ENCODE measurements at places on chromosomes 2 and 18.

DNA sequence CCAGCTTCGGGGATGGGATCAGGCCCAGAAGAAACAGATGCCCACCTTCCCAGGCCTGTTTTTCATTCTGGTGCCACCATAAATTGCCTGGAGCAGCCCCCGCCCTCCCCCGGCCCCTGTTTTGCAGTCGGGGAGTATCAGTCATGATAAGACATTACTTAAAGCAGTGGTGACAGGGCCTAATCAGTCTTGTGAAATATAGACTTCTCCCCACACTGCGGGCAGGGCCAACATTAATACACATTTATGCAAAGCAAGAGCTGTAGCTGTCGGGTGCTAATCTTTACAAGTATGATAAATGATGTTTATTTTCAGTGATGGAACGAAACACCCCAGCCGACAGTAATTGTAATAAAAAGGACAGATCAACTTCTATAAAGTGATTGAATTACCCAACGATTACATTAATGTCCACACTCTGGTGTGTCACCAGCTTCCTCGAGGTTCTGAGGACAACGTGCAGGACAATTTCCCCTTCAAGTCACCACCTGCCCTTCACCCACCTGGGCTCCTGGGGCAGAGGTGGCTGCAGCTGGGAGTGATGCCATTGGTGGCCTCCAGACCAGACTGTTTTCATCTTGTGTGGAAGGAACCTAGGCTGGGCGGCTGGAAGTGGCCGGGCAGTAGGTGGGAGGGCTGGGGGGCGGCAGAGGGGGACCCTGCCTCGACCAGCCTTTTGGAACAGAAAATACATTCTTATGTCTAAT, 226.0 kb downstream of the TFCP2L1 start:
- DNase-seq: no peak

DNA sequence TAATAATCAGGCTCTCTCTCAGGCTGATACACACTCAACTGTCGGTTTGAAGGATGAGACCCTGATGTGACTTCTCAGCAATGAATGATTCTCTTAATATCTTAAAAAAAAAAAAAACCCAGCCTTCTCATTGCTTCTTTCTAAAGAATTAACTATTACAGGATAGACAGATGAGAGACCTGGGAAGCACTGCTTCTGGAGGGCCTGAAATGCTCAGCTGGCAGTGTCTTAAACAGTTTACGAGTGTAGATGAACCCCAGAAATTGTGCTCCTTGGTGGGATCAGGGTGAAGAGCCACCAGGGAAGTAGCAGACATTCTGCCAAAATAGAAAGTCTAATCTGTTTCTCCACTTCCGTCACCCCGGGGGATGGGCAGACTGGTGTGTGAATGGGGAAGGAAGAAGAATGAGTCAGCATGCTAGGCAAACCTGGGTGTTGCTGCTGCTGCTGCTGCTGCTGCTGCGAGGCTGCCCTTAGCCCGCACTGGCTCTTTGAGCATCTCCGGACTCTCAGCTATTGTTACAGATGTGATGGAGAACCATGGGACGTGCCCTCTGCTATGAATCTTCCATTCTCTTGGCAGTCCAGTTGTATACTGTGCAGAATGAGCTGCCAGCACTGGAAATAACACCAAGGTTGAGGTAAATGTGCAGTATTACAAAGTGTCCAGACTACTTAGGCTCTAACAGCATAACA, 158.4 kb downstream of the SETBP1 start:
- DNase-seq: peak; percentile 71

GRCh38 chr18:52190195-52190594, 149.8 kb upstream of the DCC start:
- DNase-seq: no peak

DNA sequence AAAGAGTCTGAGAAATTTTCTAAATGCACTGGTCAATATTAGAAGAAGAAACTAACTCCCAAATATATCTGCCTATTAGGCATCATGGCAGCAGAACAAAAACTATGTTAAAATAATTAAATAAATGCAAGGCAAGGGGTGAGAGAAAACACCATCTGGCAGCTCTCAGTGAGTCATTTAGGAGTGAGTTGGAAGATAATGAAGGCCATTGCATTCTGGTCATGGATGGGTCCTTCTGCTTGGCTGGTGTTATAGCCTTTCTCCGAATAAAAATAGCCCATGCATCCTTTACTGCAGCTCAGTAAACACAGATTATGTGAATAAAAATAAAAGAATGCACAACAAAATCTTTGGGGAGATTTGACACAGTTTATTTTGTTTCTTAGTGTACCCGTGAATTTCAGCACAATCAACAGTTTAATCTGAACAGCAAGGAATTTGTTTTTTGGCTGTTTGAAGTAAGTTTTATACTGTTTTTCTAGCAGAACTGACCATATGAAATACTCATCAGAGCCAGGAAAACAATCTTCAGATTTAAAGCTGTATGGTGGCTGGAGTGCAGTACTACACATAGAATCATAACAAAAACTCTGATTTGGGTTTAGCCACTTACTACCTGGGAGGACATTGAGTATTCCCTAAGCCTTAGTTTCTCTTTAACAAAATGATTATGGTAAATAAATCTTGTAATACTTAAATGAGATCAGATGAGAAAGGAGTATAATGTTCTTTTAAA, 225.1 kb upstream of the ITGA4 start:
- DNase-seq: no peak

- no peak for DNase-seq
Observed at GRCh38 chr2:171745141-171745540, 57.9 kb downstream of the DYNC1I2 start.

DNA sequence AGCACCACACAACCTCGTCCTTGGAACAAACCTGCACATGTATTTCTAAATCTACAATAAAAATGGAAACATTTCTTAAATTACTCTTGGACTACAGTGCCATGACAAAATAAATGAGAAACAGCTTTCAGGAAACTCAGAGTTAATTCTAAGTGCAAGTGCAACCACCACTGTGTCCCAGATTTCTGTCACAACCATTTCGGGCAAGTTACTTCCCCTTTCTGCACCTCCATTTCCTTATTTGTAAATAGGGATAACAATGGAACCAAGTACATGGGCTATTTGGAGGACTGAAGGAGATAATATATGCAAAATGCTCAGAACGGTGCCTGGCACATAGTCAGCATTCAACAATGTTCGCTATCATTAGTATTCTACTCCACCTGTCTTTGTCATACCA, 93.2 kb downstream of the CACNB4 start:
- DNase-seq: no peak

DNA sequence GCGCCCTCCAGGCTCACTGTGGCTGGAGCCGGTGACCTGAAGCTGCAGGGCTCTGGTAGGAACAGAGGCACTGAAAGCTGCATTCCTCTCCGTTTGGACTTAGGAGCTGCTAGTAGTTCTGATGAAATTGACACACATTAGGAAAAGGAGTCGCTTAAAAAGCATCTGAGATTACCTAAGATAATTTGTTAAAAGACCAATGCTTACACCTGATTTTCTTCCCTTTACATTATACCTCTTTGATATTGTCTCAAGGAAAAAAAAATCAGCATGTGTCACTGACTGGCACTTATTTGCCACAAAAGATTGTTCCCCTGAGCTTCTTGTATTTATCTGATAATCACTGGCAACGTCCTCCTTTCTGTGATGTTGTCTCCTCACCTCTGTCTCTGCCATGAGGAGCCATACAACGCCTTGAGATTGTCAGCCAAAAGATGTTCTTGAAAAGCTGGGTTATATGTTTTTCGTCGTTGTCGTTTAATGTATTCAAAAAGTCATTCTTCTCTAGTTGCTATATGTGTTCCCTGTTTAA, 618 bp upstream of the CHN1 start:
- DNase-seq: no peak

Measured in hematopoietic multipotent progenitor cell treated with erythropoietin and hydrocortisone succinate and interleukin-3 and kit ligand, for 8 days (in vitro differentiated cells).